ENCODE measurements at places on chromosomes 5 and 9.
A peak's percentile ranks its signal among the peaks of the same experiment; 100 is the strongest.

DNA sequence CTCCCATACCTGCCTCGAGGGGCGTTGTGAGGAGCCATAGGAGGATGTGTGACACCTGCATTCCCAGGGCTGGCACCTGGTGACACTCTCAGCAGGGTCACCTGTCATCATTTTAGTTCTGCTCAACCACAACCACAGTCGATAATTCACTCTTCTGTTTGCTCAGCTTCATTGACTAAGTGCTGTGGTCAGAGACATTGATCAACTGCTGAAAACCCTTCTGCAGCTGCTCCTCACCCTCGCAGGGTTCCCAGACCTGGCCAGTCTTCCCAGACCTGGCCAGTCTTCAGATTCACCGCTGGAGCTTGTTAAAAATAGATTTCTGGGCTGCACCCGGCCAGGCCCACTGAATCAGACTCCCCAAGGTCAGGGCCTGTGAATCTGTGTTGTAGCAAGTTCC is 92.8 kb downstream of the MVB12B start:
- DNase-seq = no peak
- H3K4me1 ChIP-seq = peaks cover 28% of the 10 kb centered on the region
- H3K27ac ChIP-seq = no peak overlapping the region
- peaks cover 8% of the 10 kb centered on the region for H3K27me3 ChIP-seq
- H3K36me3 ChIP-seq = peaks cover 27% of the 10 kb centered on the region

GRCh38 chr9:111098093-111098492 is 59.8 kb upstream of the LPAR1 start:
- H3K27ac ChIP-seq = peak overlapping the region; percentile 11
- no peak overlapping the region for H3K4me3 ChIP-seq
- H3K4me1 ChIP-seq = peaks cover 71% of the 10 kb centered on the region

DNA sequence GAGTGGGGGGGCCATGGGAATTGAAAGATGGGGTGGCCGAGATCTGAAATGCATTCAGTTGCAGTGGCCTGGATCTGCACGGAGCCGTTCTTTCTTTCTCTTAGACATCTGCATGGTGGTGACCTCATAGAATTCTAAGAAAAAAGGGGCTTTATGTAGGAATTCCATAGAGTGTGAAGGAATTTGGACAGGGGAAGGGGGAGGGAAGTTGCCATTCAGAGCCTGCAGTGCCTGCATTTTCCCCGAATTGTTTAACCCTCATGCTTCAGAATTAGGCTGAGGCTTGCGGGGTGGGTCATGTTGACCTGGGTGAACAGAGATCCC is 4.9 kb downstream of the NEK6 start:
- no peak overlapping the region for H3K27ac ChIP-seq
- H3K4me3 ChIP-seq = no peak overlapping the region
- H3K27me3 ChIP-seq = no peaks in the 10 kb centered on the region
- H3K4me1 ChIP-seq = peaks cover 67% of the 10 kb centered on the region
- no peak for DNase-seq

- no peak overlapping the region for H3K4me3 ChIP-seq
- H3K27ac ChIP-seq = peak overlapping the region; percentile 24
- peaks cover 46% of the 10 kb centered on the region for H3K4me1 ChIP-seq
- DNase-seq = no peak
- H3K36me3 ChIP-seq = no peaks in the 10 kb centered on the region
- peaks cover 4% of the 10 kb centered on the region for H3K27me3 ChIP-seq
These were observed 377.2 kb upstream of the TNC start for GRCh38 chr9:115495052-115495635.

DNA sequence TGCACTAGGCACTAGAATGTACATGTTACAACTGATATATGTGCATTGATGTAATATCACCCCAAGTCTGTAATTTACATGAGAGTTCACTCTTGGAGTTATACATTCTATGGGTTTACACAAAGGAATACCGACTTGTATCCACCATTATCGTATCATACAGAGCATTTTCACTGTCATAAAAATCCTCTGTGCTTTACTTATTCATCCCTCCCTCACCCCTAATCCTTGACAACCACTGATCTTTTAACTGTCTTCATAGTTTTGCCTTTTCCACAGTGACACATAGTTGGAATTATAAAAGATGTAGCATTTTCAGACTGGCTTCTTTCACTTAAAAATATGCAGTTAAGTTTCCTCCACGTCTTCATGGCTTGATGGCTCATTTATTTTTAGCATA is 11.1 kb upstream of the RFK start:
- no peak for DNase-seq
- H3K27me3 ChIP-seq = peaks cover 7% of the 10 kb centered on the region
- H3K4me3 ChIP-seq = no peak overlapping the region

DNA sequence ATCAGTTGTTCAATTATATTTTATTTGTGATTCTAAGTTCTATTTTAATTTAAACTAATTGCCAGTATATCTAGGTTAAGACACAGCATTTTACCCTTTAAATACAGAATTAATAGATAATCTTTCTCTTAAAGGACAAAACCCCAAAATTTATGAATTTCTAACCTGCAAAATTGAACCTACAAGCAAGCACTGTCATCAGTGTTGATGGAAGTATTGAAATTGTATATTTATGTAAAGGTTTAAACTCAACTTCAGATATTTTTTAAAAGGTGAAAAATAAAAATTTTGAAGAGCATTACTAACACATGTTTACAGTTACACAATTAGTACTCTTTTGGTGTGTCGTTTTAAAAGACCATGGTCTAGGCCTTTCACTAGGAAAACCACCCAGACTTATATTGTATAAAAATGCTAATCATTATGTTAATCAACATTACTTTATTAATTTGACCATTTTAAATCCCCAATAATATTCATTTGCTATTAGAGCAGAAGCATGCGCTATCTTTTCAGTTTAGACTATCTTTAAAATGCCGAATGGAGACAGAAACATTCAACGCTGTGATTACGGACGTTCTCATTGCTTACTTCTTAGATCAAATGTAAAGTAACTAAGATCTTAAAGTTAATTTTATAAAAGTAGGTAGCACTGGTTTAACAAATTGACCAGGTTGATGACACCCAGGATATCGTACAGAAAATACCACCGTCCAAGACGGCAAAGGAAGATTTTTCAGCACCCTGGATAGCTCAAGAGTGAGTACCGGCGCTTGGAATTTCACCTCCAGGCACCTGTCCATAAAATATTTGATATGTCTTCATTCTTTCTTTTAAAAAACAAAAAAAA is 3.2 kb downstream of the OTP start:
- H3K4me1 ChIP-seq = peaks cover 27% of the 10 kb centered on the region
- no peak overlapping the region for H3K4me3 ChIP-seq
- no peaks in the 10 kb centered on the region for H3K36me3 ChIP-seq

GRCh38 chr5:89421035-89421434 is 538.1 kb upstream of the MEF2C start:
- H3K36me3 ChIP-seq = no peaks in the 10 kb centered on the region
- H3K27ac ChIP-seq = no peak overlapping the region
- DNase-seq = no peak
- H3K27me3 ChIP-seq = no peaks in the 10 kb centered on the region
- H3K4me1 ChIP-seq = peaks cover 17% of the 10 kb centered on the region

DNA sequence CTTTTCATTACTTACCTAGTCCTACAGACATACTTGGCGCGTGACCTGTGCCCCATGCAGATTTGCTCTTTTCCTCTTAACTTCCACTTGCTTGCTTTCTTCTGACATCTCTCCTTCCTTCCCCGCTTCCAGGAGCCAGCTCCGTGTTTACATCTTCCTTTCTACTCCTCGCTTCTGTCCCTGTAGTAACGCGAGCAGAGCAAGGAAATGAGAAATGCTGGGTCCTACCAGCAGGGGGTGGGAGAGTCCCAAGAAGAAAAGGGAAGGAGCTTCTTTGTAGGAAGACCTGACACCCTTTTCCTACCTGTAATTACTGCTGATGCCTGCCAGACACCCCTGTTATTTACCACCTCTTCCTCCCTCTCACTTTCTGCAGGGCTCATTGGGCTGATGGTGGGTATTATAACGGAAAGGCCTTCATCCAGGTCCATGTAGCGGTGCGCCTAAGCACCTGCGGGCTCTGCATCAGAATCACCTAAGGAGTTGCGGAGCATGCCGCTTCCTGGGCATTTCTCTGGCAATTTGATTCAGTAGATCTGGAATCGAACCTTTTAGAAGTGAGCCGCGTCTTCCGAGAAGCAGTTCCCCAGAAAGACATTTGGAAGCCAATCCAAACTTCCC is 1260.8 kb upstream of the WWC1 start:
- no peak overlapping the region for H3K27ac ChIP-seq
- no peaks in the 10 kb centered on the region for H3K27me3 ChIP-seq
- H3K36me3 ChIP-seq = no peaks in the 10 kb centered on the region
- H3K4me1 ChIP-seq = peaks cover 5% of the 10 kb centered on the region

- DNase-seq = no peak
- peaks cover 3% of the 10 kb centered on the region for H3K36me3 ChIP-seq
- H3K27ac ChIP-seq = no peak overlapping the region
These were observed 738.2 kb downstream of the SEMA5A start for GRCh38 chr5:8807636-8808035.

DNA sequence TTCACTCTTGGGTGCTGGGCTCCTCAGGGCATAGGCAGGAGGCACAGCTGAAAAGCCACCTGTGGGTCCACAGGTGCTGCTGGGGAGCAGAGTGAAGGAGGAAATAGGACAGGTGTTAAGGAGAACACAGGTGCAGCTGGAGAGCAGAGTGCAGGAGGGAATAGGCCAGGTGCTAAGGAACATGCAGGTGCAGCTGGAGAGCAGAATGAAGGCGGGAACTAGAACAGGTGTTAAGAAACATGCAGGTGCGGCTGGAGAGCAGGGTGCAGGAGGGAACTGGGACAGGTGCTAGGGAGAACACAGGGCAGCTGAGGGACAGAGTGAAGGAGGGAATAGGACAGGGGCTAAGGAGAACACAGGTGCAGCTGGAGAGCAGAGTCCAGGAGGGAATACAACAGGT is 43.8 kb upstream of the PLEKHG4B start:
- no peak overlapping the region for H3K27ac ChIP-seq
- peaks cover 93% of the 10 kb centered on the region for H3K27me3 ChIP-seq
- no peaks in the 10 kb centered on the region for H3K36me3 ChIP-seq
- no peak for DNase-seq
- no peak overlapping the region for H3K4me3 ChIP-seq

GRCh38 chr9:124386201-124386600 is 29.0 kb downstream of the PSMB7 start:
- peaks cover 51% of the 10 kb centered on the region for H3K4me1 ChIP-seq
- peaks cover 25% of the 10 kb centered on the region for H3K36me3 ChIP-seq
- H3K27me3 ChIP-seq = no peaks in the 10 kb centered on the region
- no peak overlapping the region for H3K4me3 ChIP-seq
- DNase-seq = no peak

- H3K27me3 ChIP-seq = peaks cover 3% of the 10 kb centered on the region
- no peak overlapping the region for H3K4me3 ChIP-seq
- no peak for DNase-seq
These were observed 30.4 kb downstream of the CAMK4 start for GRCh38 chr5:111254613-111255012.

DNA sequence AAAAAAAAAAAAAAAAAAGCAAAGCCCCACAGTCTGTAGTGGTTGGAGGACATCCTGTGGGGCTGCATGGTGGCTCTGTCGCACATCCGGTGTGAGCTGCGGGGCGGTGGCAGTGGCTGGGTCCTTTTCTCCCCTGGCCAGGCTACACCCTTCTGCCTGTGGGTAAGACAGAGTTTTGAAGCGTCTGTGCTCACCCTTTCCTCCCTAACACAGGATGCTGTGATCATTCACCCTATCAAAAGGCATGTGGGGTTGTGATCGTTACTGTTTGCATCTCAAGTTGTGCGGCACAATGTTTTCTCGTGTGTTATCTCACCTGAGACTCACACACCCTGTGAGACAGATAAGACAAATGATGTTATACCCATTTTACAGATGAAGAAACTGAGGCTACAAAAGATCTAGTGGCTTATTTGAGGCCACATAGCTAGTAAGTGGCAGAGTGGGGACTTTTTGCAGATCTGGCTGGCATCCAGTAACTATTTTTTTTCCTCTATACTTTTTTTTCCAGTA is 17.5 kb downstream of the IRF1 start:
- H3K36me3 ChIP-seq = no peaks in the 10 kb centered on the region
- H3K4me1 ChIP-seq = peaks cover 16% of the 10 kb centered on the region
- no peak overlapping the region for H3K4me3 ChIP-seq
- H3K27me3 ChIP-seq = peaks cover 3% of the 10 kb centered on the region

GRCh38 chr9:95165004-95165403 is 152.5 kb downstream of the FANCC start:
- H3K36me3 ChIP-seq = peaks cover 94% of the 10 kb centered on the region
- no peak overlapping the region for H3K27ac ChIP-seq
- peaks cover 3% of the 10 kb centered on the region for H3K4me1 ChIP-seq
- no peak overlapping the region for H3K4me3 ChIP-seq

- no peak overlapping the region for H3K27ac ChIP-seq
- peaks cover 3% of the 10 kb centered on the region for H3K27me3 ChIP-seq
- no peaks in the 10 kb centered on the region for H3K36me3 ChIP-seq
- no peak overlapping the region for H3K4me3 ChIP-seq
- H3K4me1 ChIP-seq = no peaks in the 10 kb centered on the region
These were observed 27.7 kb downstream of the PLCXD3 start for GRCh38 chr5:41482715-41483114.

- H3K36me3 ChIP-seq = no peaks in the 10 kb centered on the region
- H3K27me3 ChIP-seq = no peaks in the 10 kb centered on the region
- H3K27ac ChIP-seq = peak overlapping the region; percentile 75
- no peak for DNase-seq
- no peak overlapping the region for H3K4me3 ChIP-seq
- peaks cover 23% of the 10 kb centered on the region for H3K4me1 ChIP-seq
These were observed 93.1 kb upstream of the FTMT start for GRCh38 chr5:121758615-121759014.

- no peaks in the 10 kb centered on the region for H3K36me3 ChIP-seq
- DNase-seq = no peak
- H3K27ac ChIP-seq = no peak overlapping the region
- H3K4me3 ChIP-seq = no peak overlapping the region
- H3K27me3 ChIP-seq = peaks cover 16% of the 10 kb centered on the region
- peaks cover 29% of the 10 kb centered on the region for H3K4me1 ChIP-seq
These were observed 56.1 kb downstream of the IRX2 start for GRCh38 chr5:2695200-2695891.

DNA sequence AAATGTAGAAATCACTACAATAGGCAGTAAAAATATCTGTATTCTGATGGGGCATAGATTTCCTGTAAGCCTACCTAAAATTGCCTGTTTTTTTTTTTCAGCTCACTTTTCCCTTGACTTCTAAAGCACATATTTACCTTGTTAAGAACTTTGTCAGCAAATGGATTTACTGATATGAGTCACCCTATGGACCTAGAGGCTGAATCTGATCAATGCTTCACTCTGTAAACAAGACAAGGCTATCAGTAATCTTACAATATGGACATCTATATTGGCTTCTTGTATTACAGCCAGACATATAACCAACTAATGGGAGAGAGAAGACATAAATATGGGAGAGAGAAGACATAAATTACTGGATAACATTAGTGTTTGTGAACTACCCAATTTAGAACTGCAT is 792.7 kb upstream of the CHD1 start:
- H3K27me3 ChIP-seq = no peaks in the 10 kb centered on the region
- no peak overlapping the region for H3K4me3 ChIP-seq
- H3K36me3 ChIP-seq = no peaks in the 10 kb centered on the region
- no peak for DNase-seq
- H3K4me1 ChIP-seq = no peaks in the 10 kb centered on the region
